ENCODE measurements at places on chromosomes 12 and 14.

GRCh38 chr12:28506271-28506670 is 316.0 kb downstream of the CCDC91 start:
- no peak for DNase-seq

GRCh38 chr12:105257321-105257728 is 21.4 kb upstream of the APPL2 start:
- DNase-seq, result no peak

- no peak for DNase-seq
These were observed 73.4 kb downstream of the SPTB start for GRCh38 chr14:64806202-64806861.

GRCh38 chr12:51632623-51633022 is 41.6 kb downstream of the SCN8A start:
- DNase-seq, result no peak

DNA sequence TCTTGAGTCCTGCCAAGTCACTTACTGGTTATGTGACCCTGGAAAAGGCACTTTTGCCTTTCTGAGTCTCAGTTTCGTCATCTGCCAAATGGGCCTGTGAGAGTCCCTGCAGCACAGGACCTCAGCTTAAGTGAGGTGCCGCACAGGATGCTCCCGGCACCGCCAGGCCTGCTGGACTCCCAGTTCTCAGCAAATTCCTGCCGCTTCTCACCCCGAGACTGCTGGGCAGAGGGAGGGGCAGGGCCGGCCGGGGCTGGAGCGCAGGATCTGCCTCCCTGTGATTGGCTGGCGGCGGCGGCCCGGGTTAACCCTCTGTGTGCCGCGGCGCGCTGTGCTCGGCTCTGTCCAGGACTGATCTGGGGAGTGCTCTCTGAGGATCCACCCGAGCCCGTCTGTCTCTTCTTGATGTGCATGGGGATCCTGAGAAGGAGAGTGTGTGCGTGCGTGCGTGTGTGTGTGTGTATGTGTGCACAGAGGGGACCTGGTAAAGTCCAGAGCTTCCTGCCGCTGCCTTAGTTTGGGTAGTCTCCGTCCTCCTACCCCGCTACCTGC is 8.6 kb downstream of the SETD1B start:
- DNase-seq, result peak; percentile 43

GRCh38 chr12:131311764-131312163 is 358.1 kb downstream of the ADGRD1 start:
- DNase-seq, result no peak

DNA sequence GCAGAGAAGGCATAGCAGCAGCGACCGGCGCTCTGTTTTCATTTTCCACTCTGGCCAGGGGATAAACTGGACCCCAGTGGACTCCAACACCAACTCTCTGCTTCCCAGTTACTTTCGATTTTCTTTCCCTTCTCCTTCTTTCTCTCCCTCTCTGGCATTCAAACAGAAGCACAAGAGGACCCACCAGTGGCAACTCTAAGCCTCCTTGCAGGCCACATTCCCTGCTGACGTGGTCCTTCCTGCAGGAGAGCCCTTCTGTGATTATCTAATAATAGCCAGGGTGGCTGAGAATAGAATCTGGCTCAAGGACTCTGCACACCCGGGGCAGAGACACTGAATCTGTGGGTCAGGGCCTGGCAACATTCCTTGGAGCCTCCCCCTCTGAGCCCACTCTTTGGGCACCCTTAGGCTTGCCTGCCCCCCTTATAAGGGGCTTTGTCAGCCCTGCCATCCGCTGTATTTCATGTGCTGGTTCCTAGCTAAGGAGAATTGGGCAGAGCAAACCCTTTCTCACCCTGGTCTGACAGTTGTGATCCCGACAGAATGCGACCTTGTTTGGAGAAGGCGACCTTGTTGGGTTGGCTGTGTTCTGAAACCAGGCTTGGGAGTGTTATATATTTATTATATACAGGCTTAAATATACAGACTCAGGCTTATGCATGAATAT is 8.2 kb upstream of the HOXC6 start:
- no peak for DNase-seq

Measured in CD4-positive, alpha-beta T cell treated with Interleukin-17A for 4 hours (primary cell).